ENCODE measurements at places on chromosomes 5 and 9.

DNA sequence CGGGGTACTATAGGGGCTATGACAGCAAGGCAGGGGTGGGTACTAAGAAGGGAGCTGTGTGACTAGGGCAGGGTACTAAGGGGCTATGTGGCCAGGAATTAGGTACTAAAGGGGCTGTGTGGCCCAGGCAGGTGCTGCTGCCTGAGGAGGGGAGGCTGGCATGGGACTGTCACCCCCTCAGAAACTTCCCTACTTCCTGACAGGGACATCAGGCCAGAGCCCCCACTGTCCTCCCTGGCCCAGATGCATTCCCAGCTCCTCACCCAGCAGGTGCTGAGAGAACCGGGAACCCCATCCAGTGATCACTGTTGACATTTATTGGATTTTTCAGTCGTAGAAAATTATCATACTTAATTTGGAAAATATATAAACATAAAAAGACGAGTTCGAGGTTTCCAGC is 26.6 kb downstream of the IRX2 start:
- no peak for DNase-seq

GRCh38 chr5:113128082-113128481 is 151.5 kb downstream of the DCP2 start:
- DNase-seq = no peak

DNA sequence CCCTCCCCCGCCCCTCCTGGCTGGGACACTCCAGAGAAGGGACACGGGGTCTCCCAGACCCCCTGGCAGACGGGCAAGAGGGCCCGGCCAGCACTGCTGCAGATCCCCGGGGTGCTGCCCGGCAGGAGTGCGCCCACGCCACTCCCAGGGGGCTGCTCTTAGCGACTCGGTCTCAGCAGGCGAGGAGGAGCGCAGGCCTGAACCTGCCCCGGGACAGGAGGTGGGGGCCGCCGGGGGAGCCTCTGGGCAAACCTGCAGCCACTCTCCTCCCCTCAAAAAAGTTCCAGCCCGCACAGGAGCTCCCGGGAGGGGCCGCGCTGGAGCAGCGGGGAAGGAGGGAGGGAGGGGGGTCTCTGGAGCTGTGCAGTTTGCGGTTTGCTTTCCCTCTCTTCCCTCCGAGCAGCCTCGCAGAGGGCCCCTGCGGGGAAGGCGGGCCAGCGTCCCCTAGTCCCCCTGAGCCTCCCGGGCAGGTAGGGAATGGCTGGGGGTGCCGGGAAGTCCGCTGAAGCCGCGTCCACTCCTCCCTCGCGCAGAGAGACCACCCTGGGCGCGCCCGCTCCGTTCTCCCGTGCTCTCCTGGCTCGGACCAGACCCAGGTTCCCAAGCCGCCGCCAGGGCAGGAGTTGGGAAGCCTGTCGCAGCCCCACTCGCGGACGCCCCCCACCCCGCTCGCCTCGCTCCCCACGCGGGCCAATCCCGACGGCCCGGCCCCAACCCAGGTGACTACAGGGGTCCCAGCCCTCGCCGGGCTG is 44.2 kb downstream of the NACC2 start:
- no peak for DNase-seq

DNA sequence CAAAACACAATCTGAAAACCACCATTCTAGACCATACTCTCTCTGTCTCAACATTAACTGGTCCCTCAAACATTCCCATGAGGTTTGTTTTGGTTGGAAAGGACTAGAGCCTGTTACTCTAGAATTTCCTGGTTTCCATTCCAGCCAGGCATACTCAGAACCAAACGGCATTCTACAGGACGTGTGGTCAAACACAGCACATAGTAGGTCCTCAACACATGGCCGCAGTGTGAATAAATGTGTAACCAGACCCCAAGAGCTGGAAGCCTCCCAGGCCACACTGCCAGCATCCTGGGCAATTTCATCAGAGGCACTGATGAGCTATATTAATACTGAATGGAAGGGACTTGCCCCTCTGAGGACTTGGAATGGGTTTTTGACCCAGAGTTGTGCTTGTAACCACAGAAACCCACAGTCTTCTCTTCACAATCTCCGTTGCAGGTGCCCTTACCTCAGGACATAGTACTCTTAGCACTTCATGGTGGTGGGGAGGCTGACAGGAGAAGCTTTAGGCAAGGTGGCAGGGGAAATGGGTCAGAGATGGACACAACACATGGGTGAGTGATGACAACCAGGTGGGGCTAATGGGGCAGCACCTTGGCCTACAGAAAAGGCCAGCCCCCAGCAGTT is 66.0 kb downstream of the ZNF366 start:
- peak; percentile 26 for DNase-seq

GRCh38 chr5:158976035-158976434 is 123.7 kb downstream of the EBF1 start:
- DNase-seq = peak; percentile 90

DNA sequence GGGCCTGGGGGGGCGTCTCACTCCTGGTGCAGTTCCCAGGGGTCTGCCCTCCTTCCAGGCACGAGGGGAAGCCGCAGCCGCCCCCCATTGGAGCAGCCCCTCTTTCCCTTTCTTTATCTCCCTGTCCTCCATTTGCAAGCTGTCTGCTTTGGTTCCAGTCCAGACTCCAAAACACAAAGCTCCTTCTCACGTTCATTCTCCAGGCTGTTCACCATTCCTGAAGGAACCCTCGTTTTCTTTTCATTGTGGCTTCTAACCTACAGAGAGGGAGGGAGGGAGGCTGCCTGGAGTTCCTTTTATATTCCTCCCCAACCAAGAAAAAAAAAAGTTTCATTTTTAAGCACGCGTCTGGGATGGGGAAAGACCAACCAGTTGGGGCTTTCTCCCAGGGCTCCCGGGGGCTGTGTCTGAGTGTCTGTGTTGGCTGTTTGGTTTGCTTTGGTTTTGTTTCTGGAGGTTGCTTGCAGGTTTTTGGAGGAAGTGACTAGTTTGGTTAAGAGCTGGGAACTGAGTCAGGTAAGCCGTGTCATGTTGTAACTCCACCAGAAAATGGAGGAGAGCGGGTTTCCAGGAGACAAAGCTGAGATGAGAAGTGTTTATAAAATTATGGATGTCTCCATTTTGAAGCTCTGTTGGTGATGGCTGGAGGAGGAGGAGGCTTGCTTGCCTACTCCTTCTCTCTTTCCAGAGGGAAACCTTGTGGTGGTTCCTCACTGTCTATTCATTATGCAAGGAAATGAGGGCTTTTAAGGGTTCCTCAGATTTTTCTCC is 1.6 kb downstream of the ZNF462 start:
- peak; percentile 47 for DNase-seq

DNA sequence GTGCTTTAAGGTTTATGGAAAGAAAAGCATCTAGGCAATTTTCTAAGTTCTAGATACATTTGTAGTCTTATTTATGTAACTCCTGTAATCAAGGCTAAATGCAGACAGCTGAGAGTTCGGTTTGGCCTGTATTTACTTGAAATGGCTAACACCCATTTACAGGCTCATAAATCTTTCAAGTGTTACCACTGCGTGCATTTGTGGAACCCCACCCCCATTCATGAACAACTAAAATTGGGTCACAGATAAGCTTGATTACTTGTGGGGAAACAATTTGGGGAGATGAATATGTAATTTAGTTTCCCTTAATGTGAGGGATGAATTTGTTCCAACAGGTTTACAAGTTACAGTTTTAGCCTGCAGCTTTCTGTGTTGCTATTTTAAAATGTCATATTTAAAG is 360.6 kb downstream of the ARRDC3 start:
- no peak for DNase-seq

DNA sequence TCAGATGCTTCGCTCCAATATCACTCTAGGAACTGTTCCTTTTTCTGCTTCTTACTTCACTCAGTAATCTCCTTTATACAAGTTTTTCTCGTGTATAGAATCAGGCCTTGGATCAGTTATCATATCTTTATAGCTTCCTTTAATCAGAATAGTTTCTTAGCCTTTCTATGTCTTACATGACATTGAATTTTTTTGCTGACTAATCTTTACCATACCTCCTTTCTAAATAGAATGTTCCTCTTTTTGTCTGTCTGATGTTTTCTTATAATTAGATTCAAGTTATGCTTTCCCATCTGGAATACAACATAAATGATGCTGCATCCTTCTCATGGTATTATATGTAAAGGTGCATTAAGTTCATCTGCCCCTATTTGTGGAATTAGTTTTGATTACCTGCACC is 40.2 kb upstream of the TYRP1 start:
- no peak for DNase-seq

DNA sequence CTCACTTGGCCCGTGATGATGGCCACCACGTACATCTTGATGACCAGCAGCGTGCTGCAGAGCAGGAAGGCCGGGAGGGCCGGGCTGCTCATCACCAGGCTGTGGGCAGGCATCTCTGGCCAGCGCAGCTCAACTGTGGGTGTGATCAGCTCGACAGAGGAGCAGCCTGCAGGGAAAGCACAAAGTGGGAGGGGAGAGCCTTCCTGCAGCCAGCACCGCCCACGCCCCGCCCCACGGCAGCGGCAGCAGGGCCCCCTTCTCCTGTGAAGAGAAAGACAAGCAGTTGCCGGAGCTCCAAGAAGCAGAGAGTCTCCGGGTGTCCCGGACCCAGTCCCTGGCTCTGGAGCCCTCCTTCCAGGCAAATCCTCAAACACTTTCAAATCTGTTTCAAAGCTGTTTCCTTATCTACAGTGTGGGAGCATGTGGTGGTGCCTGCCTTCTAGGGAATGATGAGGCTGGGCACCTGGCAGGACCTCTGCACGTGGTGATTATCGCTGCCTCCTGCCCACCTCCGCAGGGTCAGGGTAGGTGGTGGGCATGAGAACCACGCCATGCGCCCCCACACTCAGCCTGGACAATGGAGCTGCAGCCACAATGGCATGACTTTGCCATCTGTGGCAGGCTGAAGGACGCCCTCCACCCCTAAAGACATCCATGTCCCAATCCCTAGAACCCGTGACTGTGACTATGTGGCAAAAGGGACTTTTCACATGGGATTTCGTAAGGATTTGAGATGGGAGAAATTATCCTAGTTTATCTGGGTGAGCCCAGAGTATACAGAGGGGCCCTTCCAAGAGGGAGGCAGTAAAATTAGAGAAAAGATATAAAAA is at the start of gene PTGES:
PTGES (minus strand) TSS at position 143 of the 830 bp plus-strand sequence; CDS start at position 113, 30 bp downstream.
- peak; percentile 88 for DNase-seq

DNA sequence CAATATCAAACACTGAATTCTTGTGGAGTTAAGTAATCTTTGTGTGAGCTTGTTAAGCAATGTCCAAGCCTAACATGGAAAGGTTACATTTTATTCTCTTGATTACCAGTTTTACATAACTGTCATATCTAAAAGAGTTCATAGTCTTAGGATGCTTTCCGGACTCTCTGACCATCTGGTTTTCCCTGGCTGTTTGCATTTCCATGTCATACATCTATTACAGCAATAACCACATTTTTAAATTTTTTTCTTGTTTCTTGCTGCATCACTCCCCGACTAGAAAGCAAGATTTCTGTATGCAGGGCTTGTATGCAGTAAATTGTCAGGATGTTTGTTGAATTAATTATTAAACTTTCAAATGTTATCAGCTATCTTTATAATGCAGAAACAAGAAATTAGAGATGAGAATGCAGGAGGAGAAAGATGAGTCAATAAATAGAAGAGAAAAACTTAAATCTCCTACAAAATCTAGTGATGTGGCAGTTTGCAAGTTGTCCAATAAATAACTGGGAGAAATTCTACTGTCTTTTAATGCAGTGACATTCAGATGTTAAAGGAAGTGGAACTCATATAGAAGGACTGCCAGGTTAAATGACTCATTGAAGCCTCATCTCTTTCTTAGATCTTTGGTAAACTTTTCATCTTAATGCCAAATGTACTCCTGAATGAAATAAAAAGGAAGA is 179.6 kb upstream of the SGCD start:
- DNase-seq = no peak

DNA sequence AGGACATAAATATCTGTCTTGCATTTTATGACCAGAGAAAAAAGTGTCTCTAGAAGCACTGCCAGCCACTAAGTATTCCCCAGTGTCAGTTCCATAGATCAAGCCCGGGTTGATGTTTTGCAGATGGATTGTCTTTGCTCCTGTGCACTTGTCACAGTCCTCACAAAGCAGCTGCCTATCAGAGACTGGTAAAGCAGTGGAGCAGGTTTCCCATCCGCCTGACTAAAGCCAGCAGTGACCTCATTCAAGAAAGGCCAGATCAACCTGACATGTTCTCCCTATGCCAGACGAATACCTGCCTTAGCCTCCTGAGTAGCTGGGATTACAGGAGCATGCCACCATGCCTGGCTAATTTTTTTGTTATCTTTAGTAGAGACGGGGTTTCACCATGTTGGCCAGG is 26.8 kb upstream of the GARNL3 start:
- no peak for DNase-seq

DNA sequence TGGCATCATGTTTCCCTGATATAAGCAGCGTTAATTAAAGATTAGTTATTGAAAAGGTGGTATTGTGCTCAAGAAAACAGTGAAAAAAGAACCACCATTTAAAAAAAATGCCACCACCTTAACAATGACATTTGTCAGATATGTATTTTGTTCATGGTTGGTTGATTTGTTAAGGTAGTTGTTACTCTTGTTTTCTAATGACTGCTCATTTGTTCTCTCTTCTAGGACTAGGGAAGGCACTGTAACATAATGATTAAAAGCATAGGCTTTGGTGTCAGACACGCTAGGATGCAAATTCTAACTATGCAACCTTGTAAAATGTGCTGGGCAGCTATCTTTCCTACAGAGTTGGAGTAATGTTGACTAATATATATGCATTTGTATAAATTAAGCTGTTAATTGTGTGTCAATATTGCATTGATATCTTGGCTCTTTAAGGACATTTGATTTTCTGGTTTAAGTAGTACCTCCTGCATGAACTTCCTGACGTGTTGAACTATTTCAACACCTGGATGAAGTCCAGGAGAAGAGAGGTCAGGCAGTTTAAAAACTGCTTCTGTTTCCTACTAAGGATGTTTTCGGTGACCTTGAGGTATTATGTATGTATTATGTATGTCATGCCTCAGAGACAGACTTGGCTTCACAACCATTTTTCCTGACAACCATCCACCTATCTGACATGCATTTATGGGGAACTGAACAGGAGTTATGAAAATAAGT is 77.8 kb downstream of the MUSK start:
- no peak for DNase-seq

DNA sequence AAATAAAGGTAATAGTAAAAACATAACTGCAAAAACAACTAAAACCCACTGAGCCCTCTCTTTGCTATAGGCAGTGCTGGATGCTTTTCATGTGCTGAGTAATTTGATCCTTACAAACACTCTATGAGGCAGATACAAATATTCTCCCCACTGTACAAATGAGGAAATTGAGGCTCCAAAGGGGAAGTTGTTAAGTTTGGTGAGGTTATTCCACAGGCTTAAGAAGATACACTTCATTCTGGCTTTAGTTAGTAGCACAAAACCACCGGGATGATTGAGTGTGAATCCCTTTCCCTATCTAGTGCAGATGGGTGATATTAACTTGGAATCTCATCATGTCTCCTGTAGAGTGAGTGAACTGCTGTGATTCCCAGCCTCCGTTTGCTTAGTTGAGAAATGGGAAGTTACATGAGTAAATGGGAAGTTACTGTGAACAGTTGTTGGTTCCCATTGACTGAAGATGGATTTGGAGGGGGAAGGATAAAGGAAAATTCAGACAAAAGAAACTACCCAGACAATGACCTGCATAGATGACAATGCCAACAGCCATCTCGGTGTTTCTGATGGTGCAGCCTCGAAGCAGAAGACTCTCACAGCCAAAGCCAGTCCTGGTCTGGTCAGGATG is 208.3 kb downstream of the ATP10B start:
- DNase-seq = no peak

GRCh38 chr9:89436963-89437625 is 60.8 kb downstream of the SEMA4D start:
- DNase-seq = no peak

All from EL (cell line).